Activated CD4-positive, alpha-beta T cell treated with anti-CD3 and anti-CD28 coated beads, Interleukin-2, Interleukin-6, amounts not matched to agents 100 ng/mL and 50 ng/mL, durations not matched to agents 16 hours and 8 hours (primary cell): ENCODE measurements at places on chromosomes 13 and 19.

DNA sequence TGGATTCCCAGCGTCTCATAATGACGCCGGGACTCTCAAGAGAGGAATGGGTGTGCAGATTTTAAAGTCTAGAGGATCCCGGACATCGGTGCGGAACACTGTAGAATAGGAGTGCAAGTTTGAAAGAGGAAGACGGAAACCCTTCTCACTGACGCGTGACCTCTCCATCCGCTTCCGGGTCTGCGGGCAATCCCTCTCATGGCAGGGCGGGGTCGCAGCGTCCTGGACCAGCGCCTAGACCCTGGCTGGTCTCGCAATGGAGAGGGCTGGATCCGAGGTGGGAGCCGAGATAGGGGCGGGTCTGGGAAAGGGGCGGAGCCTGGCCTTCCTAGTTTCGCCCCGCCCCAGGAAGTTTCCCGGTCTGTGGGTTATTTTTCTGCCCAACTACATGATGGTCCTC, 4.6 kb upstream of the ZNF845 start:
- DNase-seq, result no peak

GRCh38 chr13:80560609-80561008, 219.7 kb upstream of the SPRY2 start:
- no peak for DNase-seq

GRCh38 chr19:15283141-15283883, 49.0 kb downstream of the BRD4 start:
- DNase-seq, result peak; percentile 26

DNA sequence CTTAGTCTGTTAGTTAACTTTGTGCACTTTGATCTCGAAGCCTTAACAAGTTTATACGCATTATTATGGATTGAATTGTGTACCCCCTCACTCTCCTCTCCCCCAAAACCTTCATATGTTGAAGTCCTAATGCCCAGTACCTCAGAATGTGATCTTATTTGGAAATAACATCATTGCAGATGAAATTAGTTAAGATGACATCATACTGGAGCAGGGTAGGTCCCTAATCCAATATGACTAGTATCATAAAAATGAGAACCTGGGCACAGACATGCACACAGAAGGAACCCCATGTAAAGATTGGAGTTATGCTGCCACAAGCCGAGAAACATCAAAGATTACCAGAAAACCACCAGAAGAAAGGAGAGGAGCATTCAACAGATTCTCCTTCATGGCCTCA, 85.8 kb upstream of the TSC22D1 start:
- DNase-seq, result no peak

DNA sequence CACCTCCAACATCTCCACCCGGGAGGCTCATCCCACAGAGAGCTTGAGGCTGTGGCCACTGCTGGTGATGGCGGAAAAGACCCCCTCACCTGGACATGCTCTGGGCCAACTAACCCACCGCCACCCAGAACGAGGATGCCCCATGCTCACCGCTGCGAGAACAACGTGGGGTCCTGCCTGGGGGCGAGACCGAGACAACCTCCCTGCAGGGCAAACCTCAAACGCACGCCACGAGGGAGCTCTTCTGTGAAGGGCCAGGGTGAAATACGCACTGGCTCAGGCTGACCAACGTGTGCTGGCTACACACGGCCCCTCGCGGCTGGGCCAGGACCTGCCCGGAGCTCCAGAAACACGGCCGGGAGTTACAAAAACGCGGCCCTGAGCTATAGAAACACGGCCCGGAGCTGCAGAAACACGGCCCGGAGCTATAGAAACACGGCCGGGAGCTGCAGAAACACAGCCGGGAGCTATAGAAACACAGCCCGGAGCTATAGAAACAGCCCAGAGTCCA, 19.0 kb upstream of the PLPP2 start:
- DNase-seq, result no peak

- no peak for DNase-seq
These were observed 7.3 kb downstream of the ATP4B start for GRCh38 chr13:113650731-113651148.

- DNase-seq, result no peak
These were observed 25.2 kb downstream of the ARL11 start for GRCh38 chr13:49653478-49653877.

- peak; percentile 68 for DNase-seq
These were observed 115.3 kb downstream of the LRCH1 start for GRCh38 chr13:46668302-46668720.

DNA sequence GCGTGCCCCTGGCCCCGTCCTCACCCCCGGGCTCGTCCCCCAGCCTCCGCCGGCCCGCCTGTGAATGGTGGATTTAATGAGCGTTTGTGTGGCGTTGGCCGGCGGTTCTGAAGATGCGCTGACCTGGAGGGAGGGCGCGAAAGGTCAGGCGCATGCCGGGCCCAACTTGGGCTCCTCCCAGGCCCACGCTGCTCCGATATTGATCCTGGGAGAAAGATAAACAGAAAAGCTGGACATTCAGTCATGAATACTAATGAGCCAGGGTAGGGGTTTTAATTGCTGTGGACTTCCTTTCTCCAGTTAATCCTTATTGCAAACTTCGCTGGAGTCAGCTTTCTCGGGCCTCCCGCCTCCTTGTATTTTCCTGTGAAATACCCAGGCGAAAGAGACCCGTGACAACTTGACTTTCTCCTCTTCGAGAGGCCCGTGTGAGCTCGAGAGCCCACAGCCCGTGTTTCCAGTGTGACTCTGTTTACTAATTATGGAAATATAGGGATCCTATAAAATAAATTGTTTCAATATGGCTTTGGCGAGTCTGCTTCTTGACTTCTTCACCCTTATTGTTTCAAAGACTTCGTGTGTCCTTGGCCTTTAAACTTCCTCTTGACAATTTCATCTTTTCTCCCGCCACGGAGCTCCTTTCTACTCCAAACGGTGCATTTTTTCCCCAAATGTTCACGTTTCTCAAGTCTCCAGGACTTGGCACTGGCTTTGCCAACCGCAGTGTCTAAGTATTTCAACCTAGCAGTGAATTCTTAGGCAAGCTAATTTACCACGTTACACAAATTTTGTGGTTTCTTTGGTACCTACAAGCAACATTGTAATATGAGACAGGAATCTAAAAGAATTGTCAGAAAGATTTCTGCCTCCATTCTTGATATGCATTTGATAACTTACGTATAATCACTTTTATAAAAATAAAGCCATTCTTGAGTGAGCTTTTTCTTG, 10.5 kb downstream of the ZIC2 start:
- DNase-seq, result no peak

- DNase-seq, result no peak
These were observed 1235.3 kb upstream of the ATXN8OS start for GRCh38 chr13:68872338-68872737.

- DNase-seq, result no peak
These were observed 32.7 kb downstream of the ALG5 start for GRCh38 chr13:36966404-36966803.

DNA sequence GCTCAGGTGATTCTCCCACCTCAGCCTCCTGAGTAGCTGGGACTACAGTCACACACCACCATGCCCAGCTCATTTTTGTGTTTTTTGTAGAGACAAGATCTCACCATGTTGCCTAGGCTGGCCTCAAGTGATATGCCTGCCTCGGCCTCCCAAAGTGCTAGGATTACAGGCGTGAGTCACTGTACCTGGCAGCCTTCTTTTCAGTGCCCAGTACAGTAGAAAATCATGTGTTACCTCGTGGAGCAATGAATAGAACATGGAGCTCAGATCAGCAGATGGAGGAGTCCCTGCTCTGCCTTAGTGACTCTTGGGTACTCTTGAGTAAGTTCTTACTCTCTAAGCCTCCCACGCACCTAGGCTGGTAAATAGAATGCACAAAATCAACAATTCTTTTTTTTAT, 44.7 kb downstream of the THSD1 start:
- DNase-seq, result no peak

DNA sequence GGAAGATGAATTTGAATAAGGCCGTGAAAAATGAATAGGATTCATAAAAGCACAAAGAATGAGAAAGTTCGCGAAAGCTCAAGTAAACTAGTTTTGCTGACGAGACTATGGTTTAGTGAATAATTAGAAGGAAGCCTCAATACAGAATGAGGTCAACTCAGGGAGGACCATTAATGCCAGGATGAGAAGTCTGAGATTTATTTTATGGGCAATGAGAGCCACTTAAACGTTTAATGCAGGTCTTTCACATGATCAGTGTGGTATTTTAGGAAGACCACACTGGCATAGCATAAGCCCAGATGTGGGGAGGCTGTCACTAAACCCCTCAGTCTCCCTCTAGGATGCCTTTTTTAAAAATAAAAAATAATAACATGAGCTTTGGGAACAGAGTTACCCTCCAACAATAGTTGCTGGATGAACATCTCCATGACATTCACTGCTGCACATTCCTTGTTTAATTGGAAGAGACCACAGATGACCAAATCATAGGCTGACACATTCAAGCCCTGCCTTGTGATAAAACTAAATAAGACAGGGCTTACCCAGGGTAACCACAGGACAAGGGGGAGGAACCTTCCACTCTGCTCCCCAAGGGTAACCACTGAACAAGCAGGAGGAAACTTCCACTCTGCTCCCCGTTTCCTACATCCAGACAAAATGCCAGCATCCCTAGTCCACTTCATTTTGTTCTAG, 43.6 kb upstream of the LSM14A start:
- DNase-seq, result no peak

- no peak for DNase-seq
These were observed 616.3 kb downstream of the UQCRFS1 start for GRCh38 chr19:28596561-28597071.

DNA sequence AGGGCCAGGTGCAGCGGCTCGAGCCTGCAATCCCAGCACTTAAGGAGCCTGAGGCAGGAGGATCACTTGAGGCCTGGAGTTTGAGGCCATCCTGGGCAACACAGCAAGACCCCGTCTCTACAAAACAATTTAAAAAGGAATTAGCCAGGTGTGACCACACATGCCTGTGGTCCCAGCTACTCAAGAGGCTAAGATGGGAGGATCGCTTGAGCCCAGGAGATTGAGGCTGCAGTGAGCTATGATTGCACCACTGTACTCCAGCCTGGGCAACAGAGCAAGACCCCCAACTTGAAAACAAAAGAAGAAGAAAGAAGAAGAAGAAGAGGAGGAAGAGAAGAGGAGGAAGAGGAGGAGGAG, 47.7 kb downstream of the LATS2 start:
- DNase-seq, result no peak

DNA sequence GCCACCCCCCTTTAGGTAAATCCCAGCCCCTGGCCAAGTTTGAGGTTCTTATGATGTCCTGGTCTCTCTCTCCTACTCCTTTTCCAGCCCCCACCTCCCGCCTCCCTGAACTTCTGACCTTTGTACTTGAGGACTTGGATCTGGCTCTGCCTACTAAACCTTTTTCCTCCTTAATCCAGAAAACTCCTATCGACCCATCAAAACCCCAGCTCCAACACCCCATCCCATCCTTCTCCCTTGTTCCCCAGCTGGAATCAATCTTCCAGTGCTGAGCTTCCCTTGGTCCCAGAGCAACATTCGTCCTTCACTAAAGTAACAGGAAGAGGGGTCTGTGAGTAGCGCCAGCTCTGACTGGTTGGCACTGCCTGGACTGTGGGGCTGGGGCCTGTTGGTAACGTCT, 17.3 kb upstream of the UQCR11 start:
- no peak for DNase-seq

GRCh38 chr19:18312092-18312534, 10.8 kb downstream of the LSM4 start:
- DNase-seq, result no peak

DNA sequence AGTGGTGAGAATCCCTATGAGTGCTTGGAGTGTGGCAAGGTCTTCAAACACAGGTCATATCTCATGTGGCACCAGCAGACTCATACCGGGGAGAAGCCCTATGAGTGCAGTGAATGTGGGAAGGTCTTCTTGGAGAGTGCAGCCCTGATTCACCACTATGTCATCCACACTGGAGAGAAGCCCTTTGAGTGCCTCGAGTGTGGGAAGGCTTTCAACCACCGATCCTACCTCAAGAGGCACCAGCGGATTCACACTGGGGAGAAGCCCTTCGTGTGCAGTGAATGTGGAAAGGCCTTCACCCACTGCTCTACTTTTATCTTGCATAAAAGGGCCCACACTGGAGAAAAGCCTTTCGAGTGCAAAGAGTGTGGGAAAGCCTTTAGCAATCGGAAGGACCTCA, 18.7 kb upstream of the AURKC start:
- DNase-seq, result no peak

DNA sequence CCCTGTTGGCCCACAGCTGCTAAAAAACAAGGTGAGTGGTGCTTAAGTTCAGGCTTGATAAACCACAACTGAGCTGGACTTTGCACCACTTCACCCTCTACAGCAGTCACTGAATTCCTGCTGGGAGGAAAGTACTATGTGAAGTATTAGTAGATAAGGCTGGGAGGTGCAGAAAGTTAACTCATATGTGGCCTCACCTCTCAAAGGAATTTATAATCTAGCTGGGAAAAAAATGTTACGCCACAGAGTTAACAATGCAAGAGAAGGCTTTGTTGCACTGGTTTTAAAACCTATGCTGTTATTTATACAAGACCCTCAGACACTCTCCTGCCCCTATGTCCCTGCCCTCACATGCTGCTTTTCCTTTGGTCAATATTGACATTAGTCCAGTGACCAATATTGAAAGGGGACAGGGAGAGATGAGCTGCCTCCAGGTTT, 60.9 kb downstream of the LIG4 start:
- no peak for DNase-seq

DNA sequence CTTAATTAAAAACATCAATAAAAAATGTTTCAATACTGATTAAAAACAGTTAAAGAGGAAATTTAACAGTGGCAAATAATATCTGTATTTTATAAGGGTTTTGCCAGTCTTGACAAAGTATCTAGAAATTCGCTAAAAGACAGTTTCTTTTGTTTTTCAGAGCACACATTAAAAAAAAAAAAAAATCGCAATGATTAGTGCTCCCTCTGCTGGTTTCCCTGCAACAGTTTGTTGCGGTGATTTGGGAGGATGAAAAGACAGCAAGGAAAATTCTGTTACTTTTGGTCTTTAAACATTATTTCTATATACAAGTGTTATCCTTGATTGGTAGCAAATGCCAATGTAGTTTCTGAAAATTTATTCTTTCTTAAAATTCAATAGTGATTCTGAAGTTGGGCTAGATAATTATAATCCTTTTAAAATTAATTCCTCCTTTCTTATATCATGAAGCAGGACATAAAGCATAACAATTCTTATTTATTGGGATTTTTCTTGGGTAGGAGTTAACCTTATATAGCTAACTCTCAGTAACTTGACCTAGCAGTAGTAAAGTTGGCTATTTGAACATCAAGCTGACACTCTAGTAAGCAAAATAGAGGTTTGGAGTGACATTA, 23.1 kb upstream of the SPRY2 start:
- DNase-seq, result no peak

- DNase-seq, result peak; percentile 64
These were observed 7.9 kb upstream of the PEAK3 start for GRCh38 chr19:2289714-2290435.

DNA sequence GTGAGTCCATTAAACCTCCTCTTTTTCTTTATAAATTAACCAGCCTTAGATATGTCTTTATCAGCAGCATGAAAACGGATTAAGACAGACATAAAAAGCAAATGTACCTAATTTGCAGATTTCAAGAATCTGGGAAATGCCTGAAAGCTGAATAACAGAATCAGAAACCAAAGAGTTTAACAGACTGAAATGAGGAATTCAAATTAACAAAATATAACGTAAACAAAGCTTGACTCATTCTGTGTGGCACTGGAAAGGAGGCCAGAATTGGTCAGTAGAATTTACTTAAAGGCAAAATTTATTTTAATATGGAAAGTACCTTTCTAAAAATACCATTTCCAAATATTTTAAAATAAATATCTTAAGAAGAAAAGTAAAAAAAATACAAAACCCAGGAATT, 540.6 kb upstream of the HTR2A start:
- DNase-seq, result no peak
